Activated CD4-positive, alpha-beta T cell treated with anti-CD3 and anti-CD28 coated beads, Interleukin-2, amount 10 ng/mL, durations not matched to agents 24 days and 14 days (primary cell): ENCODE measurements at places on chromosomes 2 and 18.
A peak's percentile ranks its signal among the peaks of the same experiment; 100 is the strongest.

- no peak for DNase-seq
Observed at GRCh38 chr2:235006986-235007385, 55.2 kb downstream of the SH3BP4 start.

DNA sequence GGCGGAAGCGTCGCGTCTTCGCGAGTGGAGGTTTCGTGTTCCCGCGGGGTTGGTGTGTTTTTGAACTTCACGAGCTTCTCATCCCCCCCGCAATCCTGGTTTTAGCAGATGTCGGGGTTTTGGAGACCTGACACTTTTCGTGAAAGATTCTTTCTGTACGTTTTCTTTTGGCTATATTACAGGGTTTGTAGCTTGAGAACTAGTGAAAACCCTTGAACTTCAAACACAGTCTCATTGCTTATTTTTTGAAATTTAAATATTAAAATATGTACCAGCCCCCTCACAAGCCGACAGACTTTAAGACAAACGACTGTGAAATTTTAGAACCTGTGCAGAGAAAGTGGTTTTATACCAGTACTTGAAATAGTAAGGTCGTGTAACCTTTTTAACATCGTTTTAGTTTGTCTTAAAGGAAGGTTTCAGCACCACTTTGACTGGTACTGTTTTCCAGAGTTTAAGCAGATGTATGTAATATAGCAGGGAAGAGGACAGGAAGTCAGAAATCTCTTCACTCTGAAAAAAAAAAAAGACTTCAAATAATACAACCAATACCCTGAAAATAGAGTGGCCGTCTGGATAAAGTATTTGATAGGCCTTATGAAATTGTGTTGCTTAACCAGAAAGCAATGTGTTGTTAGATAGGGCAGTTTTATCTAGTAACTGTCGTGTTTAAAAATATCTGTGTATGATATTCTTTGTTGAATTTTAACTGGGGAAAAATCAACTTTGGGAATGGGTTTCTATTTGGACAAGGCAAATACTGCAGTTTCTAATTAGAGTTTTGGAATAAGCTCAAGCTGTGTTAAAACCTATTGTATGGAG is 1.4 kb downstream of the SPATS2L start:
- no peak for DNase-seq

DNA sequence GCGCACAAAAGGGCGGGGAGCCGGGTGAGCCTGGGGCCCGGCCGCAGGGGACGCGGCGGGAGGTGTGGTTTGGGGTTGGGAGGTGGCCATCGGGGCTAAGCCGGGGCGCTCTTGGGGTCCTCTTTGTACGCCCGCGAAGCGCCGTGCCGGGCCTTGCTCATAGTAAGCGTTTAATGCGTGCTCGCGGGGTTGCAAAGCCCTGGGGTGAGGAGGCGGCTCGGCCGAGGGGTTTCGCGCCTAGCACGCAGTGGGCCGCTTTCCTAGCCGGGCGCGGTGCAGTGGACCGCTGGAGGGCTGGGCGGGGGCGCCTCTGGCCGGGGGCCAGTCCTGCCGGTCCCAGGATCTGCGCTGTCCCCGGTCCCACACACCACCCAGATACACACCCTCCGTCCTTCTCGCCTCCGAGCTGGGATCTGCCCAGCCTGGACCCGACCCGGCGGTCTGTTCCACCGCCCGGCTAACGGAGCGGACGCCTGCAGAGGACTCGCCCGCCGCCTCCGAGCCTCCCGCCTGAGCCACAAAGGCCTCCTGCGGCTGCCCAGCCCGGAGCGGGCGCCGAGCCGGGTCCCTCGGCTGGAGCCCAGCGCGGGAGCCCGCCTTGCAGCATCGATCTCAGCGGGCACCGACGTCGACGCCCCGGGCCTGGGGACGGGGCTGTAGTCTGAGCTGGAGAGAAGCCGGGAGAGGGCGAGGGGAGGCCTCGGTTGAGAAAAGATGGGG is 564 bp downstream of the DPYSL5 start:
- peak; percentile 68 for DNase-seq

DNA sequence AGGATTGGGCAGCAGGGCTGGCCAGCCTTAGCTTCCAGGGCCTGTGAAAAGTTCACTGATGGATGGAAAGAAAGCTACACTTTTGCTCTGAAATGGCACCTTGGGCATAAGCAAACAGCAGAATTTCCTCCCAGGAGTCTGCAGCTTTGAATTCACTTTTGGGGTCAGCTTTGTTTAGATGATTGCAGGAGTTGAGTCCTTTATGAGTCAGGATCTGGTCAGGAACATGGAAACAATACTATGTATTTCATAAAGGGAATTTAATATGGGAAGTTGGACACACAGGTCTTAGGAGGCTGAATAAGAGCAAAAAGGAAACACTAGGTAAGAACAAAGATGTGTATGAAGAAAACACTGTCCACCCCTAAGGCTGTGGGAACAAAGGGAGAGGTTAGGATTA is 345.3 kb downstream of the TSN start:
- DNase-seq, result no peak

GRCh38 chr2:152651834-152652233 is 65.4 kb downstream of the PRPF40A start:
- DNase-seq, result peak; percentile 19

DNA sequence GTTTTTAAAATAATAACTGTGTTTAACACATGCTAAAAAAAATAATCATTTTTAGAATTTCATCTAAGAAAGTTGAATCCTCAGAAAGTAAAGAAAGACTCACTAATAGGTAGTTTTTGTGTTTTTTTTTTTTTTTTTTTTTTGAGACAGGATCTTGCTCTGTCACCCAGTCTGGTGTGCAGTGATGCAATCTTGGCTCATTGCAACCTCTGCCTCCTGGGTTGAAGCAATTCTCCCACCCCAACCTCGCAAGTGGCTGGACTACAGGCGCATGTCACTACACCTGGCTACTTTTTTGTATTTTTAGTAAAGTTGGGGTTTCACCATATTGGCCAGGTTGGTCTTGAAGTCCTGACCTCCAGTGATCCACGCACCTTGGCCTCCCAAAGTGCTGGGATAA is 7.1 kb downstream of the CKAP2L start:
- DNase-seq, result no peak

DNA sequence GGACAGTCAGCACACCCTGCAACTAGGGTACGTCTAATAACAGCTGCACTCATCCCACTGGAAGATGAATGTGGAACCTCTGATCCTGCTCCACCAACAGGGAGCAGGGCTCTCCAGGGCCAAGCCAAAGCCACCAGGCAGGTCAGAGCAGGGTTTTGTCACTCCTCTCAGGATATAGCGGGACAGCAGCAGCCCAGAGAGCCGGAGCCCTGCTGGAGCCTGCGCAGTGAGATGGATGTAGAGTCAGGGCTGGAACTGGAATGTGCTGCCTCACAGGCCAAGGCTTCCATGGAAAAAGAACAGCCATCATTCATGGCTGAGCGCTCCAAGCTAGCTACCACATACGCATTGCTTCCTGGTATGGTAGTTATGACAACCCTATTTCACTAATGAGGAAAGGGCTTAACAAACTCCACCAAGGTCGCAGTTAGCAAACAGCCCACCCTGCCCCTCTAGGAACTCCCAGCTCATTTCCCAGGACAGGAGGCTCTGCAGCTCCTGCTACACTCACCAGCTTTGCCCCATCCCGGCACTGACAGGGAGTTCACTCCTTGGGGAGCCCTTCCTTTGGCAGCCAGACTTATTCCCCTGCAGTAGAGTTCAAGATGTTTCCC is 85.2 kb downstream of the HS1BP3 start:
- DNase-seq, result no peak

- DNase-seq, result peak; percentile 64
Observed at GRCh38 chr18:3151399-3152264, 68.1 kb downstream of the MYOM1 start.

DNA sequence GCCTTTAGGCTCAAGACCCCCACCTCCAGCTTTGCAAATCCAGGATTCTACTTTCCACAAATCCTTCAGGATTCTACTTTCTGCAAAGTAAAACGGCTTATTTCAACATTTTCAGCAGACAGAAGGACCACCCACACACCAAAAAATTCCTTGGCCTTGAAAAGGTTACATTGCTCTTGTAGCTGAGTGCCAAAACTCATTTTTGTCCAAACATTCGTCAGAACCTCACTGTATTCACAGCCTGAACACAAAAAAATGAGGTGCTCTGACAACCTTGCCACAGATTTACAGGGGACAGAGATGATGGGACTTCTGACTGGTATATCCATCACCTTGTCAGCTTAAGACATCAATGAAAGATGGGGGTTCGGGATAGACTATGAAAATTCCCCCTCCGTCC is 63.0 kb upstream of the COX7A2L start:
- DNase-seq, result peak; percentile 12

GRCh38 chr2:168998609-168999211 is 32.4 kb downstream of the ABCB11 start:
- DNase-seq, result peak; percentile 37

GRCh38 chr18:25289001-25289631 is 62.9 kb downstream of the ZNF521 start:
- DNase-seq, result no peak
